ENCODE measurements at places on chromosomes 11 and 22.

DNA sequence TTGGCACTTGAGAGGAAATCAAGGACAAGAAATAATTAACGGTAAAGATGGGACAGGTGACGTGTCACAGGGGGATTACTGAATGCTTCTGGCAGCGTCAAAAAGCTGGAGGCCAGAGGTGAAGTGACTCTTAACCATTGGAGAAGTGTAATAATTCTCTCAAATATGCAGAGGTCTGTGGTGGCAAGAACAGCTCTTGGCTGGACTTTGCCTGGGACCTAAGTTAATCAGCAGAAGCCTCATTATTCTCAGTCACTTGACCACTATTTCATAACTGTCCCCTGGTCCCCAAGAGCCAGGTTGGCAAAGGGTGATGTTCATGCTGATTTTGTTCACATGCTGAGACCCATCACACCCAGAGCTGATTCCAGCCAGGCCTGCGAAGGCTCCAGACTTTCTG, 72.9 kb downstream of the TIMP3 start:
- DNase-seq = no peak

- no peak for DNase-seq
Measured at GRCh38 chr11:19519912-19520641, 192.6 kb upstream of the NAV2 start.

- DNase-seq = no peak
Measured at GRCh38 chr11:76141901-76142588, 64.3 kb downstream of the WNT11 start.

DNA sequence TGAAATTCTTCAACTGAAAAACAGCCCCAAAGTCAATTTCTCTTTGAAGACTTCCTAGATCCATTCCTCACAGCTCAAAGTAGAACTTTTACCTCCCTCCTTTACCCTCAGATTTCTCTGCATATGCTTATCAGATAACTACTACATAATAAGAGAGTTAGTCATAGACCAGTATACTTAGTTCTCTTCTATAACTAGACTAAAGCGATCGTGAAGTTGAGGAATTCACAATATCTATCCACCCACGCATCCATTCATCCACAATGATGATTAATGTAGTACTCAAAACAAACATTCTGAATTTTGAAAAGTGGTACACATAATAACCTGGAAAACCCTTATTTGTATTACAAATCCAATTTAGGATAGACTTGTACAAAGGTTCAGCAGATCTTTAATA, 800.9 kb upstream of the TENM4 start:
- DNase-seq = no peak

- no peak for DNase-seq
Measured at GRCh38 chr11:129945373-129945772, 50.0 kb upstream of the NFRKB start.

Data from SHP77 (cell line).